Cardiac fibroblast (primary cell): ENCODE measurements at places on chromosomes 13 and 19.

- no peak for DNase-seq
Observed at GRCh38 chr13:83810136-83810535, 72.1 kb downstream of the SLITRK1 start.

- DNase-seq = no peak
Observed at GRCh38 chr13:66369666-66370065, 860.5 kb downstream of the PCDH9 start.

DNA sequence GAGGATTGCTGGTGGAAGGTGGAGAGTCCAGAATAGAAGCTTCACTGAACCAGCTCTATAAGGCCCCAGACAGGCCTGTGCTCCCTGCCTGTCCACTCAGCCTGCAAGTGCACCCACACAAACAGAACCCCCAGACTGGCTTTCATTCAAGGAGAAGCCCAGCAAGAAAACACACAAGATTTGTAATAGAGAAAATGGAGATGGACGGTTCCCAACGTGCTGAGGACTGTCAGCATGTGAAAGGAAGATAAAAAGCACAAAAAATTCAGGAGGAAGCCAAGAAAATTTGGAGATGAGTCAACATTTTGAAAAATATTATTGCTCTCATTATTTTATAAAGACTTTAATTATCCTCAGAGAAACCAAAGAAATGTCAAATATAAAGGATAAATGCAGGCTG, 218.2 kb upstream of the SLC10A2 start:
- DNase-seq = no peak

DNA sequence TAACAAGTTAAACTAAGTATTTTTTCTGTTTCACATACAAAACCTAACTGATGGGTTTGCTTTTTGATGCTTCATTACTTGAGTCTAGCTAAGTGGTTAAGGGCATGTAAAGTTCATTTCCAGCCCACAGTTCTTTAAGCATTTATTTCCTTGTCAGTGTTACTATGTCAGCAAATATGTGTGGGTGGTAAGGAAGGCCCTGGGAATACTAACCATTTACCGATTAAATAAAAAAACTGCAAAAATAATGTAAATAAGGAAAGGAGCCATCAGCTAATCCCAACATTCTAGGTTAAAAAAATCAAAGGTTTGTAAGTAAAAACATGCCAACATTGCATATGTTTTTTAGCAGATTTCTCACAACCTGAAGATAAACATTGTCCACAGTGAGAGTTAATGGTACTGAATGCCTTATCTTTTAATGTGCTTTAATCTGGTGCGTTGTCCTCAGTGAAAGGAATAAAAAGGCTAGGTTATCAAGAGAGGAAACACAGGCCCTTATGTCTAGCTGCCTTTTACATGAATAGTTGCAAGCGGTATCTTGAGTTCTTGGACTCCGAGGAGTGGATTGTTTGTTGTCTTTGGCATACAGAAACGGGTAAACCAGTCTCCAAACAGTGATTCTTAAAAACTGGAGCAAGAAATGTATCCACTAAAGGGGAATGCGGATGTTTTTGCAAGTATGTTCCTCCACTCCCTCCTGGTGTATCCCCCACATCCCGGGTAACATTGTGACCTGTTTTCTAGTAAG, 949.6 kb upstream of the SLC10A2 start:
- DNase-seq = peak; percentile 73

GRCh38 chr19:34774857-34775256, 1.8 kb upstream of the ZNF599 start:
- DNase-seq = no peak

GRCh38 chr13:75963302-75963701, 327.2 kb downstream of the LMO7 start:
- DNase-seq = no peak

GRCh38 chr19:53849237-53849676, 18.4 kb upstream of the MYADM start:
- DNase-seq = peak; percentile 91

DNA sequence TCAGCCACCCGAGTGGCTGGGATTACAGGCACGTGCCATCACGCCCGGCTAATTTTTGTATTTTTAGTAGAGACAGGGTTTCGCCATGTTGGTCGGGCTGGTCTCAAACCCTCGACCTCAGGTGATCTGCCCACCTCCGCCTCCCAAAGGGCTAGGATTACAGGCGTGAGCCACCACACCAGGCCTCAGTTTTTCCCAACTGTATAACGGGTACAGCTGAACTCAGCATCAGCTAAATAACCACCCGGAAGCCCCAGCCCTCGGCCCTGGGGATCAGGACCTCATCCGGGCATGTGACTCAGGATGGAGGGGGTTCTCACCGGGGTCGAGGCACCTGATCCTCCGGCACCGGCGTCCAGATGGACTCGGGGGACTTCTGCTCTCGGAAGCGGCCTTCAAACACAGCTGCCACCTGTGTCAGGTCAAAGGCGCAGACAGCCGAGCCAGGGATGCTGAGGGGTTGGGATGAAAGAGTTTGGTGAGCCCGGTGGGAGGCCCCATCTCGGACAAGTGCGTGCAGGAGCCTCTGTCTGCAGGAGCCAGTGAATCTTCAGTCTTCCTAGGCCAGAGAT, 8.9 kb downstream of the SEMA6B start:
- DNase-seq = no peak

GRCh38 chr13:104833221-104833620, 1702.2 kb downstream of the EFNB2 start:
- DNase-seq = no peak

DNA sequence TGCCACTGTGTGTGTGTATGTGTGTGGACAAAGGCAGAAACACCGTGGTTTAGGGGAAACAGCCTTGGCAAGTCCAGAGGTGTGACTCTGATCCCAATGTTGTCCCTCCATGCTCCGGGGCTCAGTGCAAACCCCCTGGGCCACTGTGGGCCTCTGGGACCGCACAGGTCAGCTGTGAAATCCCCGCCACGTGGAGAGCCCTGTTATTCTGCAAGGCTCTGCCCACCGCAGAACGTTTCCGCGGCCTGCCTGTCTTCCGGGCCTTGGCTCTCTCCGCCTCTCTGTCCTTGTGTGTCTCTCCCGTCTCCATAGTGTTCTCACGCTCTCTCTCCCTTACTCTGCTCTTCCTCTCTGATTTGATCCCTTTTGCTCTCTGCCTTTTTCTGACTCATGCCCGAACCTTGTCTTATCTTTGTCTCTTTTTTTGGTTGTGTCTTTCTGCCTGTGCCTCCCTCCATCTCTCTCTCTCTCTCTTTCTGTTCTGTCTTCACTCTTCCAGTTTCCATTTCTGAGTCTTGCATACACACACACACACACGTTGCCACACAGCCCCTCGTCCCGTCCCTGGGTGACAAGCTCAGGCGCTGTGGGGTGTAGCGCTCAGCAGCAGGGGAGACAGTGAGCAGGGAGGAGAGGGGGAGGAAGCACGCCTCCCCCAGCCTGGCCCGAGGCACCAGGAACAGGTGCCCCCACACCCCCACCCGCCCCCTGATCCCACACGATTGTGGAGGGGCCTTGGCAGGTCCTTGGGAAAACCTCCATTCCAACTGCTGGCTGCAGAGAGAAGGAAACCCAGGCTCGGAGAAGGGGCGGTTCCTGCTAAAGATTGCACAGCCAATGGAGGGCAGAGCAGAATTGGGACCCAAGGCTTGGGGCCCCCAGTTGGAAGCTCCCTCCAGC, 3.0 kb downstream of the TTYH1 start:
- DNase-seq = peak; percentile 49

DNA sequence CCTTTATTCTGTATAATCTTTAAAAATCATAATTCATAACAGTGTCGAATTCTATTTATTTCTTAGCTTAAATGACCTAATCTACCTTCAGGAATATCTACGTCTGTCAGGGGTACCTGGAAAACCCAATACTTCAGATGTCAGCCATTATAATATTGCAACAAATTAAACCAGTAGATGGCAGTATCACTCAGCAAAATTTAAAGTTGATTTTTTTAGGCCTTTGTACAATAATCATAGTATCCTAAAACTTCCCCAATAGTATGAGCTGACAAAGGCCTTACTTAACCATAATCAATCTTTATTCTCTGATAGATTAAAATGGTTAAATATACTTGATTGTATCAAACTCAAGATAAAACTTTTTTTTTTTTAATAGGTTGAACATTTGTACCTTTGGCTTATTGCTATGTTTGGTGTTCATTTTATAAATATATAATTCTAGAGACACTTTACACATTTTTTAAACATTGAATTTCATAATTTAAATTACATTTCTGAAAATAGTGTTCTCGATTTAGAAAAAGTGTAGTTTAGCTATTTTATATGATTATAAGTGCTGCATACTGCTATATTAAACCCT, 830.2 kb upstream of the SPRY2 start:
- peak; percentile 18 for DNase-seq

DNA sequence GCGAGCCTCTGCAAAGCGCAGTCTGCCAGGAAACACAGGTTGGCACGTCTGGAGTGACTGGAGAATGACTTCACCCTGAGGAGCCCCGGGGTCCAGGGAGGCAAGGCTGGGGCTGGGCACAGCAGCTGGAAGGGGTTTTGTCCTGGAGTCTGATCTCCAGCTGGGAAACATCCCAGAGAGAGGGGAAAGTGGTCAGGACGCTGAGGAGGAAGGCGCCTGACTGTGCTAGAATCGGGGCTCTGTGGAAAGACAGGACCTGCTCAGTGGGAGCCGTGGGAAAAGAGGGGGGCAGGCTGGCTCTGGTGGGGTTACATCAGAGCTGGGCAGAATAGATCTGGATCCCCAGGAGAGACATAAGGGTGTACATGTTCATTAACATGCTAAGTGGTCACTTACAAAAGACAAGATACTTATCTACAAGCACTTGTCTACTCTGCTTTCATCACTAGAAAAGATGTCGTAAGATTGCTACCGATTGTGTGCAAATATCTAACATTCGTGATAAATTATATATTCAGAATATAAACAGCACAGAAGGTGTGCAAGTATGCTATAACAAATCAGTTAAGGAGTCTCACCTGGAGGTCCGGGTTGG, 106.6 kb downstream of the COL4A1 start:
- no peak for DNase-seq

DNA sequence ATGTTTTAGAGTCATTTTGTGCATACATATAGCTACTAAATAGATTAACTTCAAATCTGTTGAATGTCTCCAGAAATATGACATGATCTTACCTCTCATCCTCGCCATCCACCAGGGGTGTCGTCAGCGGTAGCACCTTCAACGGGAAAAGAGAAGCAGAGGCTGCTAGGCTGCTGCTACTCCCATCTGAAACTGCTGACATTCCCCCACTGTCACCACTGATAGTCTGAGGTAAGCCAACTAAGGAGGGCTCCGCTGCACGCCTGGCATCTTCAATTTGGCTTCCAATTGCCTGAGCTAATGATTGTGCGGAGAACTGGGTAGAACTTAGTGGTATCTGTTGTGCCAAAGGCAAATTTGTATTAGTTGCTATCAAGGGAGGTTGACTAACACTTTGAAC, 3.1 kb downstream of the TSC22D1 start:
- no peak for DNase-seq

DNA sequence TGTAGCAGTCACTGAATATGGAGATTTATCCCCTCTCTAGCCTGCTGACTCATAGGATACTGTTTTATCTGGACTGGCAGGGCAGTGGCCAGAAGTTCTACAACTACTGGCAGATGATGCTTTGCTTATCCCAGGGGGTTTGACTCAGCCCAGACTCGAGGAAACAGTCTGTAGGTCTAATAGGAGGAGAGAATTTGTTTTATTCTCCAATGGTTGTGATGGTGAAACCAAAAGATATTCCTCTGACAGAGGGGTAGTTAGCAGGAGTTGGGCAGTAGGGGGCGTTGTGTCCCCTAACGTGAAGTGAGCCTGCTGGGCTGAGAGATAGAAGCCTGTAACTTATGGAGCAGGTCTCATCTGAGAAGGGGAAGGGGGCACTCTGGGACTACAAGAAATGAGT, 74.9 kb downstream of the WTIP start:
- peak; percentile 54 for DNase-seq

GRCh38 chr13:41696163-41697003, 239.0 kb downstream of the RGCC start:
- DNase-seq = peak; percentile 89

DNA sequence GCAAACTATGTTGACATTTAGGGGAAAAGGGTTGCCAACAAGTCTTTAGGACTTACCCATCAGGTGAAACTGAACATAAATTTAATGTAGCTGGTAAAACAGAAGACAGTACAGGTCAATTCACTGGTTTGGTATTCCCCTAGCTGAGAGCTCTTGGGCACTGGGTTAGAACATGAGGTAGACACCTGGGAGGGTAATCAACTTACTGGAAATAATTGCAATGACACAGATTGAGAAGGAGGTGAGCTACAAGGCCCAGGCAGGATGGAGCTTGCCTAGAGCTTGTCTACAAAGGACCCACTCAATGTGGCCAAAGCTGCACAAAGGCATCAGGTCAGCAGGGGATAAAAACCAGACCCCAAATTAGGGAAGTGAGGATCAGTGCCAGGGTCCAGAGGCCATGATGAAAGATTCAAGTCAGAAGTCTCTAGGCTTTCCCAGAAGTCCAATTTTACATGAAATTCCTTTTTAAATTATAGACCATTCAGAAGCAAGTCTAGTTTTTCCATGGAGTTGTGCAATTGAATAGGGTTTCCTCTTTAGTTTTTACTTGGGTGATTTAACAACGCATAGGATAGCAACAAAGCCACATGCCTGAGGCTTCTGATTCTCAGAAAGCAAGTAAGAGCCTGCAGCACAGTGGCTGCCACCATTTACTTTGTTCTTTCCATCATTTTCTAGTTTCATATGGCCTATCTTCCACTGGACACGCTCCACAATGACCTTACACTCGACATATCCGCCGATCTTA, 194.0 kb downstream of the NDFIP2 start:
- DNase-seq = no peak

DNA sequence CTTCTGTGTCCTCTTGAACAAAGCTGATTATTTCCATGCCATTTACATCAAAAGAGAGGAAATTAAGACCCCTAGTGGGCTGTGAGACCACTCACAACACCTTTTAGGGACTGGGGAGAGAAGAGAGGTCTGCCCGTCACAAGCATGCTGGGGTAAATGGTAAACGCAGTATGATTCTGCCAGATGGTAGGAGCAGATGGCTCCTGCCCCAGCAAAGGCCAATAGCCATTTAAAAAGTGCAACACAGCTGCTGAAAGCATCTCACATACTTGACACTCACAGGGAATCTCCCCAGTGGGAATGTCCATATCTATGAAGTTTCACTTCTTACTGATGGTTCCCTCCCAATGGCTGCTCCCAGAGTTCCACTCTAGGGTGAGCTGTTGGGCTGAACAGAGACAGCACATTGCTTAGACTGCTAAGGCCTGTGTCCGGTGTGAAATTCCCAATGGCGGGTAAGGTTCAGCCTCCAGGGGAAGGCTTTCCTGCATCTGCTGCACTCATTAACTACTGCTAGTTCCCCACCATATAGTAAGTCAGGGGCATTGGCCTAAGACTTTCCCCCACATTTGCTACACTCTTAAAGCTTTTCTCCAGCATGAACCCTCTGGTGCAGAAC, 7.4 kb downstream of the ZNF671 start:
- no peak for DNase-seq

- no peak for DNase-seq
Observed at GRCh38 chr19:39212375-39212742, 8.3 kb upstream of the SYCN start.
